ENCODE measurements at places on chromosomes 7 and 10.

- no peak for DNase-seq
These were observed 318.5 kb upstream of the SEMA3A start for GRCh38 chr7:84513061-84513460.

DNA sequence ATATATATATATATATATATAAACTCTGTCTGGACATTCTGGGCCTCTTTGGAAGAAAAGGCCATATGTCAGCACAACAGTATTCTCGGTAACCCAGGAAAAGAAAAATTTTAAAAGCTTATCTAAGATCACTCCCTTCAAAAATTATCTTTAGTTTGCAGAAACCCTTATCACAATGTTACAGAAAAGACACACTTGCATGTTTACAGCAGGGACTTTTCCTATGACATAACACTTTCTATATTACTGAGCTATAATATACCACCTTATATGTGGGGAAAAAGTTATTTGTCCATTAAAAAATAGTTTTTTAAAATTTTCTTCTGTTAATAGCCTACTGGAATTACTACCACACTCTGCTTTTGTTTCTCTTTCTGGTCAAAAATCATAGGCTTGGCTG lies 25.4 kb downstream of the ANKRD61 start:
- no peak for DNase-seq

DNA sequence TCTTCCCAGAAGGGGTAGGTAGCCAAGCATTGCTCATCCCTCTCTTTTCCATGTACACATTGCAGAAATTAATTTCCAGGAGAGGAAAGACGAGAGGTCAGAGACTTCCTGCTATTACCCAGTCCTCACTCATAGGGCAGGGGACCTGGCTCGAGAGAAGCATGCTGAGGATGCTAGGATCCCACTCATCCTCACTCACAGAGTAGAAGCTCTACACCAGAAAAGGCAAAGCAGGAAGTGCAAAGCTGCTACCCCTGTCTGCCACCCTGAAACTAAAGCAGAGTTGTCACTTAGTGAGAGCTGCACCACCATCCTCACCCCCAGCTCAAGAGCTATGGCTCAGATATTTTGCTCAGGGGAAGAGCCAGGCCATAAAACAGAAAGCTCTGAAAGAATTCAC lies 9.9 kb downstream of the OR9A2 start:
- DNase-seq, result no peak

- no peak for DNase-seq
These were observed 7.1 kb downstream of the GATA3 start for GRCh38 chr10:8061274-8062211.

GRCh38 chr7:154373956-154374355 lies 321.8 kb downstream of the DPP6 start:
- DNase-seq, result no peak

GRCh38 chr10:24708081-24708480 lies 15.6 kb downstream of the ARHGAP21 start:
- DNase-seq, result no peak

GRCh38 chr10:124700293-124701037 lies 43.7 kb downstream of the FAM53B start:
- DNase-seq, result no peak

DNA sequence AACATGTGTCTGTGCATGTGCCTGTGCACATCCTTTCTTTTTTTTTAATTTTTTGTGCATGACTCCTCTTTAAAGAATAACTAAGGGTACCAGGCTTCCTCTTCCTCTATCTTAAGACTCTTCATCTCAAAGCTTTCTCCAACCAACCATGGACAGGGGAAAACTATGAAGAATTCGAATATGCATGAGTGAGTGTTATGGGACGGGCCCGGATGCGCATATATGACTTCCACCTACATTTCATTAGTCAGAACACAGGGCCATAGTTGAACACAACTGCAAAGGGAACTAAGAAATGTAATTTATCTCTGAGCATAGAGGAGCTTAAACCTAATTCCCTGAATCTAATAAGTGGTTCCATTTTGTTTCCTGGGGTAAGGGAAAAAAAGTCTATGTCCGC lies 270.3 kb upstream of the SORCS1 start:
- no peak for DNase-seq

DNA sequence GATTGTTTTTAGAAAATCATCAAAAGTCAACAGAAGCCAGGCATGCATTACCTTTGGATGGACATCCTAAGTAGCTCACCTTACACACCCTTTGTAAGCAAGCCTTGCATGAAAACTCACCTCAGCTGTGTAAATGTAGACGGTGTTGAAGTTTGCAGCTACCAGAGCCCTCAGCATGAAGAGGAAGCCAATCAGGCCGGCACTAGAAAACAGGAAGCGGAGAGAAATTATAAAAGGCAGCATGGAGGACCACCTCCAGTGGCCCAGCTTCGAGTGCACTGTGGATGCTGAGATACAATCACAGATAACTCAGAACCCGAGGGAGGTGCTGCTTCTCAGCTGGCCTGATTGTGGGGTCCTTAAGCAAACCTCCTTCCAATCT lies 75.3 kb downstream of the SVOPL start:
- no peak for DNase-seq

DNA sequence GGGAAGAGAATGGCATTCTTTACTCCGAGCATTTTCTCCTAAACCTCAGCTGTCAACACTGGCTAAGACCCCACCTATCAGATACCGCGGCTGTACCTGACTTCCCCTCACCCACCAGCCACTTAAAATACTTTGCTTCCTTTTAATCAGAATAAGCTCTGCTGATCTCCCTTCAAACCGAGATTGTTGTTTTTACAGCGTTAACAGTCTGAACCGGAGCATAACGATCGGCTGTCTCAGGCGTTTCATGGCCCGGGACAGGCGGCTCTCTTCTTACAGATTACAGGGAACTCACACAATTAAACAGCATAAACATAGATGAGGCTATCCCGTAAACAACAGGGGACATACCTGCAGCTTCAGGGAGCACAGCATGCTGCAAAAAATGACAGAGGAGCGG lies 174.3 kb upstream of the RNF32 start:
- no peak for DNase-seq

All from AG09319 (cell line).